EH (cell line): ENCODE measurements at places on chromosomes 7 and 10.
A peak's percentile ranks its signal among the peaks of the same experiment; 100 is the strongest.

GRCh38 chr10:114442091-114442630 is 37.9 kb upstream of the AFAP1L2 start:
- DNase-seq = no peak

- DNase-seq = no peak
These were observed 110.1 kb downstream of the SMURF1 start for GRCh38 chr7:99033765-99034164.

GRCh38 chr7:131045526-131045925 is 282.1 kb upstream of the MKLN1 start:
- DNase-seq = no peak

- no peak for DNase-seq
These were observed 191.0 kb downstream of the EVX1 start for GRCh38 chr7:27433581-27433980.

GRCh38 chr10:63466144-63466935 is 563 bp upstream of the JMJD1C start:
- peak; percentile 69 for DNase-seq

DNA sequence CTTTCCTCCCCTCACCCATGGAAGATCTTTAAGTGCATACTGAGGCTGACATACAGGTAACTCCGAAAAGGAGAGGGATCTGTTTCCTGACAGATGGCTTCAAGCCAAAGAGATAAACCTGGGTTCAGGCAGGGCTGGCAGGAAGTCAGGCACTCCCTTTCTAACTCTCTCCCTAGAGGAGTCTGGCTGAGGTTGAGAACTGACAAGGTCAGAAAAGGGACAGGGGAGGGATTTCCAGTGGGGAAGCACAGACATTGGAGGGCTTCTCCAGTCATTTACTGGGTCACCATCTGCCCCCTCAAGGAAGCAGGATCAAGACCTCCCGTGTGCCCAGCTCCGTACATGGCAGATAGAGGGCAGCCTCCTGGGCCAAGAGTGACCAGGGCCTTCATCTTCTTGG is 31.6 kb downstream of the TLX1 start:
- DNase-seq = no peak

GRCh38 chr7:2714636-2715035 is 26.6 kb downstream of the AMZ1 start:
- DNase-seq = no peak

DNA sequence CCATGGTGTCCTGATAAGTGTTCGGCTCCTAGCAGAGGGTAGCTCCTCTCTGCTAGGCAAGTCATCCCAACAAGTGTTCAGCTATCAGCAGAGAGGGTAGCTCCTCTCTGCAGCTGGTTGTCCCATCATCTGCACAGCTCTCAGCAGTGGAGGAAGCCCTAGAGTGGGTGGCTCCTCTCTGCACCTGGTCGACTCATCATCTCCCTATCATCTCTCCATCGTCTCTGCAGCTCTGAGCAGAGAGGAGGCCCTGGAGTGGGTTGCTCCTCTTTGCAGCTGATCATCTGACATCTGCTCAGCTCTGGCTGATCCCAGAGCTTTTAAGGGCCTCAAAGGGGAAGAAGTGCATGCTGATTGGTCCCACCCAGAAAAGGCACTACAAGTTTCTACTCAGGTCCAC is 199.9 kb upstream of the KMT2E start:
- no peak for DNase-seq

DNA sequence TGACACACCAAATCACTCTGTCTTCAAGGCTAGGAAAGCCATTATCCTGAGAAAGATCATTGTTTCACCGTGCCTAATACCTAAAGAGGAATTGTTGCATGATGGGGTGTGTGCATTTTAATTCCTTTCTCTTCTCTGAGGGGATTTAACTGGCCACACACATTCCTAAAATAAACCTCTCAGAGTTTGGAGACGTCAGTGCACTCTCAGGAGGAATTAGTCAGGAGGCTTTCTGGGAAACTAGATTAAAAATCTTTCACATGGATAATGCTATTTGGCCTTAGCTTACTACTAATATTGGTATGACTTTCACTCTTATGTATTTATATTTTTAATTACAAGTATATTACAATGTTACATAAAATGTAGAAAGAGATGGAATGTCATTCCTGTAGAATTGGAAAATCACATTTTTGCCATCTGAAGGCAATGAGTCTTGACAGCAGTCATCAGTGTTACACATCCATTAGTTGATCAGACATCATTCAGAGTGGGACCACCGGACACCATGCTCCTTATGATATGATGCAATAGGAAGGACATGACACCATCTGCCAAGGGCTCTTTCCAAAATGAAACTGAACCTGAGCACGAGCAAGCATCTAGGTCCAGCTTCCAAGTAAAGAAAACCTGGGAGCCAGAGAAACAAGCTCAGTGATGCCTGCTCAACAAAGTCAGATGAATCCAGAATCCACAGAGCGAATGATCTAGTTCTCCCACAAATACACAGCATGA is 43.1 kb upstream of the TMEM273 start:
- DNase-seq = peak; percentile 9

DNA sequence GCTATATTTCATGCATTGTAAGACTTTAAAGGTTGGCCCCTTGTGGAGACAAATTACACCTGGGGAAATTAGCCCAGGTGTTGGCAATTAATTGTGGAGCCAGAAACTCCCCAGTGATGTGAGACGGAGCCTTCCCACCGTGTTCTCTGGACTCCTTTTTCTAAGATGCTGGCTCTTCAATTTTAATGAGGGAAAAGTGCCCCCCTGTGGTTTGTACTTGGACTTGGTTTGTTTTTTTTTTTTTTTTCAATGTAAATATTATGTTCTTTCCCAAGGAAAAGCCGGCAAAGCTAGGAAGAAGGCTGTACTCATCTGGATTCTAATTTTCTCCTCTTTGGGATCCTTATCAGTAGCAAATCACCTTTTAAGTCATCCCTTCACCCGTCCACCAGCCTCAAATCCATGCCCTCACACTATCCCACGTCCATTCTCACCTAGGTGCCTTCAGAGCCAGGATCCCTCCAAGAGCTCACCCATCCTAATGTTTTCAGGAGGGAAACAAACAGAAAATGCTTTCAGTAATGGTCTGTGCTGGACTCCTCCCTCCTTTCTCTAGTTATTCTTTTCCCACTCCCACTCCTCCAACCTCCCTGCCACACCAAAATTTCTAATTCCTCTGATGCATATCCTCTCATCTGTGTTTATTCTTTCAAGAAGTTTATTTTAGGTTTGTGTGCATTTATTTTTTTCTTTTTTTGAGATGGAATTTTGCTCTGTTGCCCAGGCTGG is 20.4 kb upstream of the ST8SIA6 start:
- DNase-seq = peak; percentile 35

DNA sequence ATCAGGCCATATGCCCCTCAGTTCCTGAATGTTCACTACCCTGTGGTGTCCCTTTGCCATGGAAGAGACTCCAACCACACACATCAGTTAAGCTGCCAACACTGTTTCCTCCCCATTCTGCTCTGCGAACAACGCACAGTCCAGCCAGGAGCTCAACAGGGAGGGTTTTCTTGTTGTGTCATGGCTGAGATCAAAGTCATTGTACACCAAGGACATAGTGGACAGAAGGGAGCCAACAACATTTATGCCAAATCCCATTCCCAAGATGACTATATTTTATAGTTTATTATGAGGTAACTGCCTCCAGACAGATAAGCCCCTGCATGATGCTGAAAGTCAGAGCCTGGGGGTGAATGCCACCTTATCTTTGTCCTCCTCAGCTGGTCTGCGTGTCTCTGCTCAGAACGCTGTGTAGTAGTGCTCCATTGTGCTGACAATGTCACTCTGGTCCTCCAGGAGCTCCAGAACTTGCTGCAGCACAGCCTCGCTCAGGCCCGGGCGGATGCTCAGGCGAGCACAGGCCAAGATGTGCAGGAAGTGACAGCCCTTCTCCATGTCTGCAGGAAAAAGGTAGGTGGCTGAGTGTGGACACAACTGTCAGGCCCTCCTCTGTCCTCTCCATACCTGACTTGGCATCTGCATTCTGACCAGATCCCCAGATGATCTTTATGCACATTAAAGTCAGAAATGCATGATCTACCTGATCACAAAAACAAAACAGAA is 27.1 kb upstream of the SH3PXD2A start:
- no peak for DNase-seq

DNA sequence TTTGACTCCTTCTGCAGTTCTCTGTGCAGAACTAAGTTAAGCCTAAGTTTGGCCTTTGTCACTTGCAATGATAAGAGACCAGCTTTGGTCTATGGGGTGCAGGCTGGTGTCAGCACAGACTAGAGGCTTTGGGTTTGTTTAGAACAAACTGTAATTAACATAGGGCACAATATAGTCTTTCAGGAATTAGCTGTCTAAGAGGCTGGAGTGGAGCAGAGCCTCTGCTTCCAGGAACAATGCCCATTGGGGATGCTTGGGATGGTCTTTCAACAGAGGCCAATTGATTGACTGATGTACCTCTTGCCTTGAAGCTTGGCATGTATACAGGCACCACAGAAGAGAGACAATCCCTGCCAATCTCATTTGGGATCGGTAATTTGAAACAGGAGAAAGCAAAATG is 4.7 kb downstream of the SUFU start:
- DNase-seq = no peak

DNA sequence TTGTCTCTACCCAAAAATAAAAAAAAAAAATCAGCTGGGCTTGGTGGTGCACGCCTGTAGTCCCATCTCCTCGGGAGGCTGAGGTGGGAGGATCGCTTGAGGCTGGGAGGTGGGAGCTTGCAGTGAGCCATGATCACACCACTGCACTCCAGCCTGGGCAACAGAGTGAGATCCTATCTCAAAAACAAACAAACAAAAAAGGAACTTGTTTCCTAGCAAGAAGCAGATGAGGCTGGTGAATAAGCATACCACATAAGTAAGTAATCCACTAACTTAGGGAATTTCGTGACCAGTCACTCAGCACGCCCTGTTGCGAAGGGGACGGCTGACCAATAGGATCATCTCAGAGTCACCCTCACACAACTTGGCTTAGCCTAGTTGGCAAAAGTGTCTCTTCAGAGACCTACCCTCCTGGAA is 64.6 kb downstream of the CUX1 start:
- DNase-seq = peak; percentile 99

DNA sequence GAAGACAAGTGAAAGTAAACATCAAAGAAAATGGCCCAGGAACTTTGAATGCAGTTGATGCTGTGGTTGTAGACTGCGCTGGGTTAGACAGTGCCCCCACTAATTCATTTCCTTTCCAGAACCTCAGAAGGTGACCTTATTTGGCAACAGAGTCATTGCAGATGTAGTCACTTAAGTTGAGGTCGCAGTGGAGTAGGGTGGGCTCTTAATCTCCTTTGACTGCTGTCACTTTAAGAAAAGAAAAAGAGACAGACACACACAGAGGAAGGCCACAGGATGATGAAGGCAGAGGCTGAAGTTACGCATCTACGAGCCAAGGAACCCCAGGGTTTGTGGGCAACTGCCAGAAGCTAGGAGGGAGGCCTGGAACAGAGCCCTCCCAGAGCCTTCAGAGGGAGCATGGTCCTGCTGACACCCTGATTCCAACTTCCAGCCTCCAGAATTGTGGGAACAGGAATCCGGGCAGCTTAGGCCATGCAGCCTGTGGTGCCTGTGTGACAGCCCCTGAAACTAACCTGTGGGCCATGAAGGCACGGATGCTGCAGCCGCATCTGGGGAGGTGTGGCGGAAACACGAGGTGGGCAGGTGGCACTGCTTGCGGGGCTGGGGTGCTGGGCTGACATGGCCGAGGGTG is 107.6 kb downstream of the PRKAG2 start:
- no peak for DNase-seq

DNA sequence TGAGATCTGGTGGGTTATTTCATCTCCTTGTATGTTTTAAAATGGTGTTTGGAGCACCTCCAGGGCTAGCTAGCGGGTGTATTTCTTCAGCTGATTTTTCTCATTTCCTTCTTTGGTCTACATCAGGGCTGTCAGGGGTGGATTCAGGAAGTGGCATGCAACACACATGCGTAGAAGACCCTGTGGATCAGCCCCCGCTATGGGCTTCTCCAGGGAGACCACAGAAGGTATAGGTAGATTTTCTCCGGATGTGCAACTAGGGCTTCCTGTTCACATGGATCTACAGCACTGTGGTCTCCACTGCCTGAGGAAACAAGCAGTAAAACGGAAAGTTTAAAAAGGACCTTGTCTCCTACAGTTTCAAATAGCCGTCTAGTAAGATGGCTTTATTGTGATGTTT is 10.4 kb downstream of the NUB1 start:
- DNase-seq = no peak

DNA sequence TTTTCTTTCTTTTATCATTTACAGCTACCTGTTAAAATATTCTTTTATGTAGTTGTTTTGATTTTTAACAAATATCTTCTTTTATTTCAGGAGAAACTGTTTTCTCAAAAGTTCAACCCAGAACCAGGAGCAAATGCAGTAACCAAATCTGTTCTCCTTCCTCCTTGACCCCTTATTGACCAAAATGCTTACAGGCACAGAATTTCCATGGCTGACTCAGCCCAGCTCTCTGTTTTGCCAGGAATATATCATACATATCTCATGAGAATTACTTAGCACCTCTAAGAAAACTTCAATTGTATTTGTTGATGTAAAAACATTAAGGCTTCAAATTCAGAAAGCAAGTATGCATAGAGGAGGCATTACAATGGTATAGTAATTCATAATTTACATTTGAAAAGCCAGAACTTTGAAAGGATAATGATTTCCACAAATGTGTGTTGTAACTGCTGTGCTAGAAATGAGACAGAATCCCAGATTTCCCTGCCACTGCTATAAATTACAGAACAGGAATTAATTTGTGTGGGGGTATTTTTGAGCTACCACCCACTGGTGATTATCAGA is 2.2 kb downstream of the GSAP start:
- peak; percentile 19 for DNase-seq

DNA sequence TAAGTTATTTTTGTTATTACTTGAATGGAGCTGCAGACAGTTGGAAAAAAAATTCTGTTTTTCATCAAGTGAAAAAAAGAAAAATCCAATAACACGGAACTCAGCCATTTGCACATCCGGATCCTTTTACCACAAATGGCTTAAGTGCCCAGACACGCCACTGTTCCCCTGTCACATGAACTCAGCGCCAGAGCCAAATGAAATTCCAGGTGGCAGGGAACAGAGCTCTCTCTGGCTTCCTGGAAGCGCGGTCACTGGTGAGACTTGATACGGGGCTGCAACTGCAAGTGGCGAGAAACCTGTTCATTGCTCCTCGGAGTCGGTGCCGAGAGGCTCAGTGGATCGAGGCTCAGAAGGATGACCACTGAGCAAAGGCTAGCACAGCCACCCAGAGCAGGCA is 60.8 kb upstream of the NPTX2 start:
- no peak for DNase-seq

DNA sequence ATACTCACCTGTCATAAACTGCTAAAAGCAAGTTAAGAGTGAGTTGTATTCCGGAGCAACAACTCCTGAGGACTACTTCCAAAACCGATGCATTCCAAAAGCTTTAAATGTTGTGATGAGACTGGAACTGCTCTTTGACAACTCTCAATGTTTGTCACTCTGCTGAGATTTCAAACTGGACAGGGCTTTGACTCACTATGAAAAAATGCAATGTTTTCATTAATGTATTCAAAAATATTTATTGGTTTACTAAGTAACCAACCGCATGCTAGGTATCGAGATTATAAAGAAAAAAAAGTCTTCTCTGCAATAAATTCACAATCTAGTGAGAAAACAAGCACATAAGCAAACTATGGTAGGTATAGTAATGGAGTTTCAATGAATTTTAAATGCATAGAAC is 107.9 kb upstream of the GNAI1 start:
- DNase-seq = peak; percentile 37

GRCh38 chr10:61554925-61555324 is 101.7 kb upstream of the TMEM26 start:
- DNase-seq = peak; percentile 2
